ENCODE measurements at places on chromosomes 1 and 21.

GRCh38 chr1:202034149-202034682, 23.8 kb downstream of the ELF3 start:
- DNase-seq = no peak

- DNase-seq = no peak
These were observed 45.1 kb upstream of the ACTRT2 start for GRCh38 chr1:2976180-2976562.

DNA sequence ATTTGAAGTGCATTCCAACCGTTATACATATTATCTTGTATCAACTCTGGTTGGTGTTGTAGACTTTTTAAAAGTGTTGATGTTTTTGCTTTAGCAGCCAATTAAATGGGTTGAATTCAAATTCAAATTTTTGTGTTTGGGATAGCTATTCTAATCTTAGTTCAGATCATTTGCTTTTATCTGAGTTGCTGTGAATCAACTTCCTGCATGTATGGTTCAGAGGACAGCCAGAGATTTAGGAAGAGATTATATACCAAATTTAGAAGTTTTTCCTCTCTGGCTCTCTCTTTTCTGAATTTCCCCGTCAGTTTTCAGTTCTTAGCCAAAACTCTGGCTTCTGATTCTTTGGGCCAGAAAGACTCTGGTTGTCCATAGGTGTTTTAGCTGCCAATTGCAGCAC, 415.5 kb downstream of the NUF2 start:
- no peak for DNase-seq

- no peak for DNase-seq
These were observed 6.3 kb upstream of the PRDM15 start for GRCh38 chr21:41885341-41886024.

DNA sequence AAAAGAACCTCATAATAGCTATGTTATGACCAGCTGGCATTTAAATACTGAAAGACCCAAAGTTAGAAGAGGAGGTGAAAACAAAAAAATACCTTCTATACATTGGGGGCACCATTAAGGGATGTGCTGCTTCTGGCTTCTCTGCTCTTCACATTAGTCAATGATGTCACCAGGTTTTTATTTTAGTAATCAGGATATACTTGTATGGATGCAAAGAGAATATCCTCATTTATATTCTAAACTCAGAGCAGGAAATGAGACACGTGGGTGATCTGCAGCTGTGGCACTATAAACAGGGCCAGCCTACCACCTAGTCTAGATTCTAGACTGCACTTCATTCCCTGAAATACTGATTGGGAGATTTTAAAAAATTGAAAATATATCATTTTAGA, 51.2 kb downstream of the WLS start:
- no peak for DNase-seq

DNA sequence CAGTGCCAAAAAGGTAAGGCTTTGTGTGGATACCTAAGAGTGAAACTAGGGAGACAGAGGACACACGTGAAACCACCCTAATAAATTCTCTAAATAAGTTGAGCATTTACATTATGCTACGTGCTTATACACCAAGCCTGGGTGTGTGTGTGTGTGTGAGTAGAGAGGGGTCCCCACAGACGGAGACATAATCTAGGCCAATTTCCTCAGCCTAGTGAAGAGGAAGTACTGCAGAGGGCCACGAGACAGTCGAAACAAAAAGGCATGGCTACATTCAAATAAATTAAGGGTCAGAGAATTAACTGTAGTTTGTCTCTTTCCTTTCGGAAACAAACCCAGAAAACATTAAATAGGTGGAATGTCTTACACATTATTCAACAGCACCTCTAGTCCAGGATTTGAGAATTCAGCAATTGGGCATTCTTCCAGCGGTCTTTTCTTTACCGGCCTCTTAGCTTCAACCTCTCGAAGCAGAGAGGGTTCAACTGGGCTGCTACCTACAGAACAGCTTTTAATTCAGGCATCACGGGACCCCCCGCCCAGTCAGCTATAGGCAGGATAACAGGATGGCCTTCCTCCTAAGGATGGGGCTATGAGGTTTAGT, 75.0 kb downstream of the DESI2 start:
- DNase-seq = no peak

DNA sequence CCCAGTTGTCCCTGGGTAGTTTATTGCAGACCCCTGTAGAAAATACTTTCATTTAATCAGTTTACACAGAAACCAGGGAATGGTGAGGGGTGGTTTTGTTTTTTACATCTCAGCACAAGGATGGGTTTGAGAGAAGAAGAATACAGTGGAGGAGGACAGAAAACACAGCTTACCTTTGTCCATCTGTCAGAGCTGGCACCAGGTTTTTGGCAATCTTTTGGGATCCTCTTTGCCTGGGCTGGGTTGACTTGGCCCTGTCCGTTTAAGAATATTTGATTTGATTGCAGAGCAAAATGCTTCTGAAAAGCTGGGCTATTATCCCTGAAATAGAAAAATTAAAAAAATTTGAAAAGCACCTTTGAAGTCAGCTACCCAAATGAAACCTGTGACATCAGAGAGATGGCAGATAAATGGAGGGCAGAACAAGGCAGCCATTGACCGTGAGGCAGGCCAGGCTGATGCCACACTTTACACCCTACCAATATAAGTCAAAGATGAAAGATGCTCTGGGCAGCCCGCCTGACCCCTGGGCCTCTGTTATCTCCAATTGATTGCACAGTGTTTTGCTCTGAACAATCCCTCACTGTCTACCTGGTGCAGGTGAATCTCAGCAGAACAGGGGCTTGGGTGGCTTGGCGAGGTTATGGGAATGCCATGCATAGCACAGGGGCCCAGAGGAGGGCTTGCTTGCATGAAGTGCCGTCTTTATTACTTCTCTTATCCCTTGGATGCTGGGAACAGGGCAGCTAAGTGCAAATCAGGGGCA, 218.8 kb downstream of the LMX1A start:
- no peak for DNase-seq

DNA sequence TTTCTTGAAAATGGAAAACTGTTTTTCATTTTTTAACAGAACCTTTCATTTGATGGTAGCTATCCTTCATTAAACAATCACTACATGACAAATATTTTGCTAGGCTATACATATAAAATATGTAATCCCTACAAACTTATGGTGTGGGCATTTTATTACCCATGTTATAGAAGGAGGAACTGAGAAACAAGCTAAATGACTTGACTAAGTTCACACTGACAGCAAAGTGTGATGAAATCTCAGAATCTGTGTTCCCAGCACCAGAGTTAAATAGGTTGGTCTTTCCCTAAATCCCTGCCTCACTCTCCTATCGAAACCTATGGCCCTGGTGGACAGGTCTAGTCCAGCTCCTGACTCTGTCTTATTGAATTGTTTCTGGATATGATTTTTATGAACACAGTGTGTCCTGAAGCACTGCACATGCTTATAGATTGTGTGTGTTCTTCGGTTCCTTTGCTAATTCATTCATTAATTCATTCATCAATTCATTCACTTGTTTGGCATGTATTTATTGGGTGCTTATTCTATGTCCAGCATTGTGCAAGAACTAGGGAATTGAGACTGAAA, 301.0 kb downstream of the GRIK1 start:
- DNase-seq = no peak

- no peak for DNase-seq
These were observed 224.9 kb downstream of the PTPRU start for GRCh38 chr1:29461115-29461739.

- DNase-seq = no peak
These were observed 48.3 kb downstream of the IGSF21 start for GRCh38 chr1:18155881-18156385.

DNA sequence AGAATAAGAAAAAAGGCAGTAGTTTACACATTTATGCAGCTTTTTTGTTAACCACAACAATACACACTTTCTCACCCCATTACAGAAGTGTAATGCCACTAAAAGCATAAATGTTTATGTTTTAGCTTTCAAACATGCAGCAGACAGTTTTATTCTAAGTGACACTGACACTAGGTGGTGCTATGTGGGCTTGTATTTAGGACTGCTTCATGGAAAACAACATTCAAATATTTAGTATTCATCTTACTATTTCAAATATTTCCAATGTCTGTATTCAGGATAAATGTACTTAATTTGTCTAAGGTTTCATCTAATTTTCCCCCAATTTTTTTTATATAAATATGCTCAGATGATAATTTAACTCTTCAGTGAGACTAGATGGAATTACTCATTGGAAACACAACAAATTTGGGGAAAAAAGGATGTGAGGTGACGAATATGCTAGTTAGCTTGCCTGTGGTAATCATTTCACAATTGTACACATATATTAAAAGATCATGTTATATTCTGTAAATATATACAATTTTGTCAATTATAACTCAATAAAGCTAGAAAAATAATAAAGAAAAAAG, 71.4 kb downstream of the USP1 start:
- peak; percentile 23 for DNase-seq

- no peak for DNase-seq
These were observed 154.8 kb upstream of the POU3F1 start for GRCh38 chr1:38201431-38201830.

- no peak for DNase-seq
These were observed 1878.0 kb downstream of the MRPL39 start for GRCh38 chr21:23729331-23729730.

DNA sequence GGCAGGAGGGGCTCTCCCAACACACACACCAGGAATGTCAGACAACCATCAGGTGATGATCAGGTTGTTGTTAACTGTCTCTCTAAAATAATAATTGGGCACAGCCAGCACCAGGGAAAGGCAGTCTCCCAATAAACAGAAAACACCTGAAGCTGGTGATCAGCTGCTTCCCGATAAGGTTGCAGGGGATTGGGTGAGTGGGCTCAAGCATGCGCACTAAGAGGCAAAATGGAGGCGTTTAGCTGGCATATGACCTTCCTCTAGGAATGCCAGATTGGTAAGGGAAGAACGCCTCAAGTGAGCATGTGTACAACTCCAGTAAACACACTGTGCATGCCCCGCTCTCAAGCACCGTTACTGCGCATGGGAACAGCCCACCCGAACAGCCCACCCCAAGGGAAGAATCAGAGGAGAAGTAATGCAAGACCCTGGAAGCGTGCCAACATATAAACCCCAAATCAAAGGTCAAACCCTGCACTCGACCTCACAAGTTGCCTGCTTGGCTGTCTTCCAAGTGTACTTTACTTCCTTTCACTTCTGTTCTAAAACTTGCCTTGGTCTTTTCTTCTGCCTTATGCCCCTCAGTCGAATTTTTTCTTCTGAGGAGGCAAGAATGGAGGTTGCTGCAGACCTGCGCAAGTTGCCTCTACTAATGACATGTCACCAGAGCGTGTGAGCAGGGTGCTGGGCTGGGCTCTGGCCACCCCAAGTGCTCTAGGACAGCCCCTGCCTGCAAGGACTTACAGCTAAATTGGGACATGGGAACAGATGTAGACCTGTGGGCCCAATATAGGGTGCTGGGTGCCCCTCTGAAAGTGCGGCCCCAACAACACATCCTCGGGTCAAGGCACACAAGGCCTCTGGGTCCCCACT, 200.8 kb downstream of the RHOU start:
- DNase-seq = no peak

DNA sequence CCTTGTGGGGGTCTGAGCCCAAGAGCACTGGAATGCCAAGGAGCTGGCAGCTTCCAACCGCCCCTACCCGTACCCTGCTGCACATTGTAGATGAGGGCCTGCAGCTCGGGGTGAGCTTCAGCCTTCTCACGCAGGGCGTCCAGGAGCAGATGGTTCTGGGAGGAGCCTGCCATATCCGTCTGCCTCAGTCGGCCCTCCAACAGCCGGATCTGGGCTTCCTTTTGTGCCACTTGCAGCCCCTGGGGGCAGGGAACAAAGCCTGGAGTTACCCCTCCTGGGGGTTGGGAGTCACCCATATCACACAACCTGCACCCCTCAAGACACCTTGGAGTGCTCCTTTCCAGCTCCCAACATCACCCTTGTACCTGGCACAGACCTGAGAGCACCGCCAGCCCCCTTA, 34.8 kb downstream of the KIF21B start:
- DNase-seq = no peak

GRCh38 chr21:41360072-41360821, 1.6 kb upstream of the MX2 start:
- no peak for DNase-seq

- no peak for DNase-seq
These were observed 176.9 kb upstream of the VAMP3 start for GRCh38 chr1:7594002-7594713.

GRCh38 chr1:46449223-46450159, 40.1 kb upstream of the DMBX1 start:
- peak; percentile 12 for DNase-seq

GRCh38 chr1:229848752-229849677, 218.0 kb upstream of the GALNT2 start:
- no peak for DNase-seq

GRCh38 chr1:79079770-79080169, 73.2 kb upstream of the ADGRL4 start:
- no peak for DNase-seq

- DNase-seq = no peak
These were observed 113.1 kb downstream of the OLFML2B start for GRCh38 chr1:161910604-161911003.

DNA sequence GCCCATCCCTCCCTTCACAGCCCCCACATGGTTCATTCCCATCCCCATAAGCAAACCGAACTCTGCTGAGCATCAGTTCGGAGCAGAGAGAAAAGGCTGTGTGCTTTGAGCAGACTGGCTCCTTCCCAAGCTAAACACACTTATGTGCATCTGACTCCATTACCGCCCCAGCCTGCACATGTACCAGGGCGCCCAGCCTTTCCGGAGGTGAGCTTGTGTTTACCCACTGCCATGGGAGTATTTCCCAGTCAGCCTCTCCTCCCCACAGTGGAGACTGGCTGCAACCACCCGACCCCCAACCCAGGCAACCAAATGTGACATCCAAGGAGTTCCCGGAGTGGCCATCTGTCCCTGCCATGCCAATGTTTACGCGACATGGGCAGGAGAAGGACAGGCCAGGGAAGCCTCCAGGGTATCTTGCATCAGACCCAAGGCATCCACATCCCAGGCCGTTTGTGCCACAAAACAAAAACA, 9.4 kb downstream of the TIAM1 start:
- DNase-seq = no peak

- DNase-seq = no peak
These were observed 4.7 kb downstream of the FMOD start for GRCh38 chr1:203346060-203346768.

- DNase-seq = no peak
These were observed 56.8 kb upstream of the PTGFRN start for GRCh38 chr1:116852910-116853309.

- no peak for DNase-seq
These were observed 184.2 kb downstream of the SLC44A5 start for GRCh38 chr1:75426688-75427087.
